Panc1 (cell line): ENCODE measurements at places on chromosomes 12 and 14. TPM values are rescaled to one million over a fixed set of nuclear protein-coding genes. Genes with fewer than 3 reads are reported as not detected.

LMO3 gene
- 0.51 TPM for total RNA-seq

PIWIL1 gene
- not detected for total RNA-seq

CISTR gene
- not detected for total RNA-seq

DNA sequence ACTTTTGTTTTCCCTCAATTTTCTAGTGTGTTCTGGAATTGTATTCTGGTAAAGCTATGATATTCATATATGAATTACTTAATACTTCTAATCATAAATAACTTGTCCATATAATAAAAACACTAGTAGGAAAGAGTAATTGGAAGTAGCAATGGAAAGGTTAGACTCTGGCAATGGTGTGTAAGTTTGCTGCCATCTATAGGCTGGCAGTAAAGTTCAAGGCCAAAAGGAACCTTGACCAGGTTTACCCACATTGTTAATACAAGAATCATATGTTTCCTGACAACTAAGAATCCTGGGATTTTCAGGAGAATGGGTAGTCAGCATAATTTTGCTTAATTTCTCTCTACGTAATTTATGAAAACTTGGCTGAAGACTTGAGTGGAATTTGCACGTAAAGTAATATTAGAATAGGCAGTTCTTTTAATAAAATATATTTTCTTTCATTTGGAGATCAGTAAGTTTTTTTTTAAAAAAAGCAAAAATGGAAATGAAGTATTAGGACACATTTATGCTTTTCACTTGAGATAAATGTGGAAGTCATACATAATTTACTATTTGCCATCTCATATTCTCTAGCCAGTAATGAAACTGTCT, 926.7 kb downstream of the GALC start:
- no peak for DNase-seq

DNA sequence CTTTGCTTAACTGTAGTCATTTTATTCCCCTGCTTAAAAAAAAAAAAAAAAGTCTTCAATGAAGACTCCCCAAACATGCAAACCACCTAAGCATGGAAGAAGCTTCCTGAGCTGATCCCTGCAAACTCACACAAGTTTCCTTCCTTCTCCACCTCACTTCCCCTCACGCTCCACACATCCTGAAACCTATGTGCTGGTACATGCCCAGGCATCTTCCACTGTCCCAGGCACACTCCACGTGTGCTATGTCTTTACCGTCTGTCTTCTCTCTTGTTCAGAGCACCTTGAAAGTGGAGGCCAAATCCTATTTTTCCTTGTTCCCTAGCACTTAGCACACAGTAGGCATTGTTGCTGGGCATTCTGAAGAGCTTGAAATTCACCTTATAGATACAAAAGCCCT, 13.4 kb downstream of the LRIG3 start:
- no peak for DNase-seq

DNA sequence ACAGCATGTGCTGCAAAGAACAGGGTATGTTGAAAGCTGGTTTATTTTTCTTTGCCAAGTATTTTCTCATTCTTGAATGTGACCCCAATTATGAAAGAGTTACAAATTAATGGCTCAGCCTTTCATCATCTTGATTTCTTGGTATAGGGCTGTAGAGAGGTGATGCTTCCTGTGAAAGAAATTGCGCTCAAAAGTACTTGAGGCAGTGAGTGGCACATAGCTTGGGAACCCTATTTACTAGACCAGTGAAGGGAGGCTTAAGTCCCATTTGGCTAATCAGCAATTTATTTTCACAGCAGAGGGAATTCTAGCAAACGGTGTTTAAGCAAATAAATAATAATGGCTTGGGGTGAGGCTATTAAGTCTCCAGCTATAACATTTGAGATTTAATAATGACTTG, 153.9 kb upstream of the MIS18BP1 start:
- no peak for DNase-seq

DNA sequence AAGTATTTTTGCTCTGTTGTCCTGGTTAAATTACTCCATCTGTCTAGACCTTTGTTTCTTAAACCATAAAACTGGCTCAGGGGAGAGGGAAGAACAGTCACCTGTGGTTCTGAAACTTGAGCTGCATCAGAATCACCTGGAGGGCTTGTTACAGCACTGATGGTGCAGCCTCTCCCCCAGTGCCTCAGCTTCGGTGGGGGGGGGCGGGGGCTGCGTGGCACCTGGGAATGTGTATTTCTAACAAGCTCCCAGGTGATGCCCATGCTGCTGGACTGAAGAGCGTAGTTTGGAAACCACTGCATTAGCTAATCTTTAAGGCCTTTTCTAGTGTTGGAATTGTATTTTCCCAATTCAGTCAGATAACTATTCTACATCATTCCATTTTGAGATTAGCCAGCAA, 42.7 kb downstream of the GPHB5 start:
- no peak for DNase-seq
